ENCODE measurements at places on chromosomes 6 and 20. TPM values are rescaled to one million over a fixed set of nuclear protein-coding genes. Genes with fewer than 3 reads are reported as not detected.

SLC22A7 gene
- not detected for total RNA-seq

NHLRC1 gene
- total RNA-seq: 0.16 TPM

FAM217A gene
- total RNA-seq: not detected

ZNF391 gene
- 4.8 TPM for total RNA-seq

RHAG gene
- not detected for total RNA-seq
